ENCODE measurements at places on chromosomes 16 and 17. TPM values are rescaled to one million over a fixed set of nuclear protein-coding genes. Genes with fewer than 3 reads are reported as not detected.

The CES5A gene
- total RNA-seq: not detected

The ICAM2 gene
- total RNA-seq: 56.0 TPM

The HSD17B1 gene
- 2.5 TPM for total RNA-seq

The ERI2 gene
- 13.0 TPM for total RNA-seq
